Stimulated activated CD4-positive, alpha-beta T cell treated with anti-CD3 and anti-CD28 coated beads, Interleukin-15, amount 100 ng/mL, for 1 hour (primary cell): ENCODE measurements at places on chromosomes 12 and 14.

DNA sequence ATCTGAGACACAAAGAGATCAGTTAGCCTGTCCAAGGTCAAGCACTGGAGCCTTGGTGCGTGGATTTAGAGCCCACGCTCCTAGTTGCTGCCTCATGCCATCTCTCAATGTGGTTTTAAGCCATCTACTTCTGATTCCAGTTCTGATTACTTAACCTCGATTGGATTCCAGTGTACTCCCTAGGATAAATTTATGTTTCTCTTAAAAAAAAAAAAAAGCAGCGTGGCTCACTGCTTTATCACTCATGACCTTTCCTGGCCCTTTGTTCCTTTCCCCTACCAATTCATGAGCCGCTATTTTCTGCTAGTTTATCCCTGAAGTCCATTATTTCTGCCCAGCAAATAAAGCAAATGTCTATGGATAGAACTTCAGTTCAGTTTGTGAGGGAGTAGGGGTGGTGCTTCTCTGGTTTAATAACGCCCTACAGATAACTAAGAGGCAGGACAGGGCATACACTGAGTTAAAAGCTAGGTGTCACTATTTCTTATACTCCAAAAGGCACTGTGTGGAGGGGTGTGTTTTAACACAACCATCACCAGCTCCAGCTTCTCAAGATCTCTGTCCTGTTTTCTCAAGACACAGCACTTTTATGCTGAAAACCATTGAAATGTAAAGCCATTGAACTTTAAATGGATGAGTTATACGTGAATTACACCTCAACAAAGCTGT, 9.8 kb upstream of the PARP11 start:
- no peak for DNase-seq

DNA sequence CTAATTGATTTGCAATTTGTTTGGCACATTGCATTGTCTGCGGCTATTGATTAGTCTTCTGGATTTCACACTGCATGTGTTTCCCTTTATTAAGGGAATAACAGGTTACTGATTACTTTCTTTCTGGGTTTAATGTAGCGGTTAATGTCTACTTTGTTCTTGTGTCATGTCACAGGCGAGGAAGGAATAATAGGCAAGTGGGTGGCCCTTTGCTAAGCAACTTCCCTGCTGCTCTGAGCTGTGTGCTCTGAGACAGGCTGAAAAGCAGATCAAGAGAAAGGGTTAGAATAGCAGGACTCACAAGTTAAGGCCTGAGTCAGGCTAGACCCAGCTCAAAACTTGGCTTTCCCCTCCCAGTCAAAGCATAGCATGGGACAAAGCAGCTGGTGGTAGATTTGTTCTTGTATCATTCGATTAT, 77.2 kb downstream of the NKX2-1 start:
- DNase-seq, result no peak

DNA sequence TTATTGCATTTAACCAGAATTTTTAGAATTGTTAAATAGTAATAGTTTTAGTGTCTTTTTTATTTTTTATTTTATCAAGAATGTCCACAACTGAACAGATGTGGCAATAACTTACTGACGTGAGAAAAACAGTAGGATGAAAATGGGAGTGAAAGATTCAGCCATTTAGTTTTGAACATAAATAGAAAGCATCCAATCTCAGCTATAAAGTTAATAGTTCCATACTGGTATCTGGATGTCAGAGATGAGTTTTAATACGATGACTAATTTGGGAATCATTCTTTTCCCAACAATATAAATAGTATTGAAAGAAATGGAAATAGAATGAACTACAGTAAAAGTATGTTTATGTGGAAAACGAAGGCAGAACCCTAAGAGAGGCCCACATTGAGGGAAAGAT, 159.4 kb downstream of the EPS8 start:
- no peak for DNase-seq

GRCh38 chr14:34926552-34926951, 51.4 kb upstream of the BAZ1A start:
- DNase-seq, result no peak

DNA sequence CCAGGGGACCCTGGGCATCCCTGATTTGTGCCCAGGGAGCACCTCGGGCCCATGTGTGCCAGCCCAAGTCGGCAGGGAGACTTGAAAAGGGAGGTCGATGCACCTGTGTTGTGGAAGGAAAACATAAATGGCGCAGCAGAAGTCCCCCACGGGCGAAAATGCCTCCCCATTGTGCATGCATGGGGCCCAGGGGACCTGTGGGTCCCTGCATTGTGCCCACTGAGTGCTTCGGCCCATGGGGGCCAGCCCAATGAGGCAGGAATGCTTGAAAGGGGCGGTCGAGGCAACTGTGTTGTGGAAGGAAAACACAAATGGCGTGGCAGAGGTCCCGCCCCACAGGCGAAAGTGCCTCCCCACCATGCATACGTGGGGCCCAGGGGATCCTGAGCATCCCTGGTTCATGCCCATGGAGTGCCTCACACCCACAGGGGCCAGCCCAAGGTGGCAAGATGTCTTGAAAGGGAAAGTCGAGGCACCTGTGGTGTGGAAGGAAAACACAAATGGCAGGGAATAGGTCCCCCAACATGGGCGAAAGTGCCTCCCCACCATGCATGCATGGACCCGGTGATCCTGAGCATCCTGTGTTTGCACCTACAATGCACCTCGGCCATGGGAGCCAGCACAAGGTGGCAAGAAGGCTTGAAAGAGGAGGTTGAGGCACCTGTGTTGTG, 368.0 kb downstream of the ALG10 start:
- DNase-seq, result no peak

DNA sequence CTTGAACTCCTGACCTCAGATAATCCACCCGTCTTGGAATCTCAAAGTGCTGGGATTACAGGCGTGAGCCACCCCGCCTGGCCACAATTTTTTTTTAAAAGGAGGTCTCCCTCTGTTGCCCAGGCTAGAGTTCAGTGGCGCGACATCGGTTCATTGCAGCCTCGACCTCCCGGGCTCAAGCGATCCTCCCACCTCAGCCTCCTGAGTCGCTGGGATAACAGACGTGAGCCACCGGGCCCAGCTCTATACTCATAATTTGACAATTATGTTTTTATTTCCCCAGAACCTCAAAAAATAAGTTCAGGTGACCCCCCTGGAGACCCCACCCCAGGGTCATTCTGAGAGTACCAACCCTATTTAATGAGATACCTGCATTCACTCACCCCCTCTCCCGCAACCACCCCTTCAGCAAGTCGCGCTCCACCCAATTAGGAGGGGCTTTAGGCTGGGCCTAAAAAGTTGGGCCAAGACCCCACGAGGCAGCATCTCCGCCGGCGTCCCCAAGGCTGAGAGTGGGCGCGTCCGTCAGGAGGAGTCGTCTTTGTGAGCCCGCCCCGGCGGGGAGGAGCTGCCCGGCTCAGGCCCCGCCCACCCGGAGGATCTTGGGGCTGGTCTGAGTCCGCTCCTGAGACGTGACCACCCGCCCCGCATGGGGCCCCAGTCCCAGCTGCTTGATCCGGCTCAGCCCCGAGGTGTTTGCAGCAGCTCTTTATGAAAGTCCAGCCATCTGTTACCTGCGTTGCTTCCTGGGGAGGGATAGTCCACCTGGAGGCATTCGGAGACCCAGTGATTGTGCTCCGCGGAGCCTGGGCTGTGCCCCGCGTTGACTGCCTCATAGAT, at the start of gene ANKRD33:
ANKRD33 (plus strand) TSS at position 628 of the 840 bp plus-strand sequence; CDS start at position 712, 84 bp downstream.
- DNase-seq, result no peak

DNA sequence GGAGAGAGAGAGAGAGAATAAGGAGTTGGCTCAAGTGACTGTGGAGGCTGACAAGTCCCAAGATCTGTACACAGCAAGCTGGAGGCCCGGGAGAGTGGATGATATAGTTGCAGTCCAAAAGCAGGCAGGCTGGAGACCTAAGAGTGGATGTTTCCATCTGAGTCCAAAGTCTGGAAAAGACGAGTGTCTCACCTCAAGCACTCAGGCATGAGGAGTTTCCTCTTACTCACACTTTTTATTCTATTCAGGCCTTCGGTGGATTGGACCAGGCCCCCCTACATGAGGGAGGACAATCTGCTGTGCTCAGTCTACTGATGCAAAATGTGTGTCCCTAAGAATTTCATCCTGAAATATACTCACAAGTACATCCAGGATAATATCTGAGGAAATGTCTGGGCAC, 484.6 kb downstream of the VRK1 start:
- no peak for DNase-seq

DNA sequence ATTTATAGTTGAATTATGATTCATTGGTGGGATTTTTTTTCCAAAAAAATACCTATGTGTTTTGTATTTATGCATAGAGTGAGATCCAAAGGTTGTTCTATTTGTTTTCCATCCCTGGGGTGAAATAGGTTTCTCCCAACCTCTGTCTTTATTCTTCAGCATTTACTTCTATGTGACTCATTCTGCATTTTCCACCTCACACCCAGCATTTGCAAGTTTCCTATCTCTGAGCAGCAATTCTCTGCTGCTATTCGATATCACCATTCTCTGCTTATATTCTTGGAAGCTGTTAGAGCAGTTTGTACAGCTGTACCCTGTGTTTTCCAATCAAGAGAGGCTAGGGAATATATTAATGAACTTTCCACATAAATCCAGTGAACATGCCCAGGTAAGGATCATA, 538.9 kb downstream of the SNAPC1 start:
- no peak for DNase-seq

GRCh38 chr12:49068879-49069506, 786 bp downstream of the RHEBL1 start:
- DNase-seq, result no peak

DNA sequence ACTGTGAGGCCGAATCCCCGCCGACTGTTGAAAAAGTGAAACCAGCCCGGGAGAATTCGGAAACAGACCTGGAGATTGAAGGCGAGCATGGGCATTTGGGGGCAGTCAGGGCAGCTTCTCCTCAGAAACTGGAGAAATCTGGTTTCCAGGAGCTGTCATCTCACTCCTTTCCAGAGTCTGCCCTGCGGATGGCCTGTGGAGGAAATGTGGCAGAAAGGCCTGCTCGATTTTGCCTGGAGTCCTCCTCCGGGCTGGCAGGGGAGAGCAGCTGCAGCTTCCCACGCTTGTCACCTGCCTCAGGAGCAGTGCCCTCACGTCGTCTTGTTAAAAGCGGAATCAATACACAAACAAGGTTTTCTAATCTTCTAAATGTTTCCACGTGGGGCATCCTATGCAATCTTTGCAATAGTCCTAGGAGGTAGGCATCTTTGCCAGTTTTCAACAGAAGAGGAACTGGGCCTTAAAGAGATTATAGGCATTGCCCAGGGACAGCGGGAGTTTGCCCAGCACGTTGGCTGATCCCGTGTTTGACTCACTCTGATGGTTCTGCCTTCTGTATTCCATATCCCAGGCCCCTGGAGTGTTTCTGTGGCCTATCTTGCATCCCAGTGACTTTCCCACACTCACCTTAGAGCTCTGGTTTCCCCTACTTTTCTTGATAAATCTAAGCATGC, 2.3 kb downstream of the LRRC74A start:
- no peak for DNase-seq

DNA sequence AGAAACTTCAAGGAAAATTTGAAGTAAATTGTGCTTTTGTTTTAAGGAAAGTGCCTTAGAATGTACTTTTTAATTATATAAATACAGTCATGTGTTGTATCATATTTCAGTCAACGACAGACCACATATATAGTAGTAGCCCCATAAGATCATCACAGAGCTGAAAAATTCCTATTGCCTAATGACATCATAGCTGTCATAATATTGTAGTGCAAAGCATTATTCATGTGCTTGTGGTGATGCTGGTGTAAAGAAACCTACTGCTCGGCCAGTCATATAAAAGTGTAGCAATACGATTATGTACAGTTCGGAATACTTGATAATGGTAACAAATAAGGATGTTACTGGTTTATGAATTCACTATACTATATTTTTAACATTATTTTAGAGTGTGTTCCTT, 198.9 kb upstream of the SLC16A7 start:
- no peak for DNase-seq

GRCh38 chr12:82366197-82366596, 7.9 kb downstream of the METTL25 start:
- no peak for DNase-seq

- DNase-seq, result no peak
Measured at GRCh38 chr12:14611640-14612203, 44.0 kb upstream of the PLBD1 start.

- DNase-seq, result no peak
Measured at GRCh38 chr14:84783511-84783910, 746.4 kb upstream of the FLRT2 start.

DNA sequence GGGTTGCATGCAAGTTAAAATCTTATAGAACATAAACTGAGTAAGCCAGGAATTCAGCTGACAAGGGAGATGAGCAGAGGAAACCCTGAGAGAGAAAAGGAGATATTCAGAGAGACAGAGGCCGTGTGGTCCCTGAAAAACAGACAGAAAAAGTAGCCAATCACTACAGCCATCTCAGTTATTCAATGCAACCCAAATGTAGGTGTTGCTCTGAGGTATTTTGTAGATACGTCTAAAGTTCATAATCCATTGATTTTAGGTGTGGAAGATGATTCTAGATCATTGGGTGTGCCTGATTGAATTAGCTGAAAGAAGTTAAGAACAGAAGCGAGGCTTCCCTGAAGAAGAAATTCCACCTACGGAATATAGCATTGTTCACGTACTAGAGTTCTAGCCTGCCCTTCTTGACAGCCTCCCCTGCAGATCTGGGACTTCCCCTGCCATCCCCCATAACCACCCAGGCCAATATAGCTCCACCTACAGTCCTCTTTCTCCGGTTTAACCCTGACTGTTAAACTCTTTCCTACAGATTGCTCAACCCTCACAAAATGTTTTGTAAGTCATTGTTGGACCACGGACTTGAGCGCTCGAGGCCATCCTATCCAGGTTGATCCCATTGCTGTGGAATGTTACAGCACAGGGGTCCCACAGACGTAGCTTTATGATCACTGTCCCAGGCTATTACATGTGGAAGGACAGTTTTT, 21.7 kb downstream of the AICDA start:
- DNase-seq, result no peak

DNA sequence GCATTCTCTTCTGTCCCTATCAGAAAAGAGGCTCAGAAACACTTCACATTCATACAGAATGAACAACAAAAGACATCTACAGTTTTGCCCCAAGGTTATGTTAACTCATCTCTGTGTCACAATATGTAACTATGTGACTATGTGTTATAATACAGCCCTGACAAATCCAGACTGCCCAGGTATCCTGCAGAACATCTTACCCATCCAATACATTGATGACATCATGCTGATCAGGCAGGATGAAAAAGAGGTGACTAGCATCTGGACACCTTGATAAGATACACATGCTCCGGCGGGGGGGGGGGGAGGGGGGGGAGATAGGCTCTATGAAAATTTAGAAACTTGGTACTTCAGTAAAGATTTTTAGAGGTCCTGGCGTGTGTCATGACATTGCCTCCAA, 8.3 kb upstream of the GNS start:
- no peak for DNase-seq
